ENCODE measurements at places on chromosomes 16 and 17.

GRCh38 chr16:822174-822908 is 21.8 kb upstream of the GNG13 start:
- no peak for DNase-seq

- peak; percentile 80 for DNase-seq
Measured at GRCh38 chr16:2532494-2533141, 1.4 kb upstream of the CEMP1 start.

GRCh38 chr17:36212966-36213365 is 2.1 kb downstream of the CCL4L2 start:
- no peak for DNase-seq

- no peak for DNase-seq
Measured at GRCh38 chr16:53031323-53031942, 21.3 kb downstream of the CHD9NB start.

- no peak for DNase-seq
Measured at GRCh38 chr16:68244481-68244902, 681 bp upstream of the PLA2G15 start.
